ENCODE measurements at places on chromosomes 2 and 18. TPM values are rescaled to one million over a fixed set of nuclear protein-coding genes. Genes with fewer than 3 reads are reported as not detected.

The ITPRIPL1 gene
- total RNA-seq = 1.3 TPM

The DTNA gene
- 7.8 TPM for total RNA-seq

The RUFY4 gene
- not detected for total RNA-seq

The MOCOS gene
- 5.6 TPM for total RNA-seq

The CHRND gene
- total RNA-seq = not detected

The TXNDC2 gene
- total RNA-seq = not detected

The CTAGE1 gene
- 0.07 TPM for total RNA-seq

The RTP5 gene
- total RNA-seq = not detected

The NAPG gene
- 42.5 TPM for total RNA-seq

The DOK6 gene
- total RNA-seq = 14.1 TPM

The TNFAIP6 gene
- 10.0 TPM for total RNA-seq

The CD8B2 gene
- total RNA-seq = not detected

The ANKRD30B gene
- total RNA-seq = 0.73 TPM

The INHA gene
- total RNA-seq = 0.26 TPM

The GKN2 gene
- total RNA-seq = not detected

The DQX1 gene
- total RNA-seq = 0.07 TPM

The PXDN gene
- 430 TPM for total RNA-seq

The RAB6C gene
- not detected for total RNA-seq

The DSG4 gene
- total RNA-seq = not detected

The REG1B gene
- total RNA-seq = not detected

The CXCR1 gene
- total RNA-seq = not detected

The ASXL3 gene
- total RNA-seq = under 0.01 TPM

The HNMT gene
- total RNA-seq = 69.4 TPM

The SERPINB4 gene
- not detected for total RNA-seq

The PROKR1 gene
- not detected for total RNA-seq

The UGT1A3 gene
- total RNA-seq = not detected

The ACOXL gene
- not detected for total RNA-seq

The PTPN4 gene
- total RNA-seq = 39.3 TPM

The SPP2 gene
- not detected for total RNA-seq

The ELMOD3 gene
- total RNA-seq = 19.5 TPM

The SATB2 gene
- 11.7 TPM for total RNA-seq

The METTL4 gene
- total RNA-seq = 5.7 TPM

The SH3BP4 gene
- 35.6 TPM for total RNA-seq
